ENCODE measurements at places on chromosomes 2 and 18.

GRCh38 chr2:41353060-41353459, 694.8 kb upstream of the PKDCC start:
- no peak for DNase-seq

- DNase-seq = no peak
Observed at GRCh38 chr2:144489315-144489916, 30.5 kb downstream of the ZEB2 start.

DNA sequence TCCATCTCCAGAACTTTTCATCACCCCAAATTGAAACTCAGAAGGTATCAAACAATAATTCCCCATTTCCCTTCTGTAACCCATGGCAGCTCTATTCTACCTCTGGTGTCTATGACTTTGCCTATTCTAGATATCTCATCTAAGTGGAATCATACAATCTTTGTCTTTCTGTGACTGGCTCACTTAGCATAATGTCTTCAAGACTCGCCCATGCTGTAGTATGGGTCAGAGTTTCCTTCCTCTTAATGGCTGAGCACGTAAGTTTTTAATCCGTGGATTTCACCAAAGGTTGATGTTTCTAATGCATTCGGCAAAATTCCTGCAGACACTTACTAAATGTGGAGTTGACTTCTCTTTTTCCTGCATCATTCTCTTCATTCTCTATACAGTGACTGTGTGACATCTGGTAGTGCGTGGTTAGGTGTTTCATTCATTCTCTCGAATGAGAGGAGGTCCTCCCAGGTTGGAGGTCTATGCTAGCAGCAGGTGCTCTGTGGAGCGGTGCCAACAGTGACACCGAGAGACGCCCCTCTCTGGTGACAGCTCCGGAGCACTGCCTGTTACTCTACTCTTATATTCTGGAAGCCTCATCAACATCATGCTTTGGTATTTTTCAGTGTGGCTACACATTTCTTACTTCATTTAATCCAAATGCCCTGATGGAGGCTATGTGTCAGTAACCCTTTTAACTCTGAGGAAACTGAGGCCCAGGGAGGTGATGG, 50.1 kb downstream of the ATOH8 start:
- no peak for DNase-seq

DNA sequence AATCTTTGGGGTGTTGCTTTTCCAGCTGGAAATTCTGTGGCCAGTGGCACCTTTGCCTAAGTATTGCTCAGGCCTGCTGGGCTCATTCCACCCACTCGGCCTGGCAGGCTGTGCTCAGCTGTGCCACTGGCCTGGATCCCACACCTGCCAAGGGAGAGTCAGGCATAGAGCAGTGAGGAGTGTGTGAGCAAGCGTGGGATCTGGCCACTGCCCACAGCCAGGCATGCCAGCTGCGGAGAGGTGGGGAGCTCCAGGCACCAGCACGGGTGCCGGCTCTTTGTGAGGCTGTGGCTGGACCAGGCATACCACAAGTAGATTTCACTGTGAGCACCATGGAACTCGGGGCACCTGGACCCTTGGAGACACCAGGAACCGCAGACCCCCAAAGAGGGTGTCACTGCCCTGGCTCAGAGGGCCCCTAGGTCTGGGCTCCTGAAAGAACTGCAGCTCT, 118.1 kb upstream of the MAP2 start:
- no peak for DNase-seq

DNA sequence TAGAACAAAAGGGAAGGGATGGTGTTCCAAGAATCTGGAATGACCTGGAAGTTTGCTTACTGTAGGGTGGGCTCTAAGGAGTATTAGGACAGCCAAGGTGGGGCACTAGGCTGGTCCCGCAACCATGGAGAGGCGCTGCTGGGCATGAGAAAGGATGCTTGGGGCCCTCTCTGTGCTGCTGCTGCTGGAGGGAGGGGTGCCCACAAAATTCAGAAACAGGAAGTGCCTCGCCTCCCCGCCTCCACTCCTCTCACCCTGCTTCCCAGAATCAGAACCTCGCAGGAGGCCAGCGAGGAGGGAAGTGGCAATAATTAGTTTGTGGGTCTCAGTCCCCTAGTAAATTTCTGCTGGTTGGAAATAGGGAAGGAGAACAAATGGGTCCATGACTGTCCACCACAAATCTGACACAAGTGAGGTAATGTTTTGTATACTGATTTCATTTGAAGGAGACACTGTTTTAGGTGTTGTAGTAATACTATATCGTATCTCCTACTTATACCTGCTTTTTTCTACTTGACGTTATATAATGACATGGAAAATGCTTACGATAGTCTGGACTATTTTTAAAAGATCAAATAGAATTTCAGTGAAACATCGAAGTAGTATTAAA, 7.9 kb upstream of the PDCL3 start:
- DNase-seq = peak; percentile 83

- no peak for DNase-seq
Observed at GRCh38 chr2:12607971-12608370, 108.8 kb upstream of the TRIB2 start.

GRCh38 chr2:40348038-40348437, 103.9 kb downstream of the SLC8A1 start:
- DNase-seq = no peak

- no peak for DNase-seq
Observed at GRCh38 chr2:102037681-102038080, 45.9 kb downstream of the IL1R2 start.

- no peak for DNase-seq
Observed at GRCh38 chr2:133241224-133241571, 327.1 kb downstream of the NCKAP5 start.

GRCh38 chr2:108541451-108541850, 7.2 kb downstream of the LIMS1 start:
- no peak for DNase-seq

GRCh38 chr2:208361077-208361441, 45.5 kb upstream of the PTH2R start:
- no peak for DNase-seq

GRCh38 chr2:120999377-121000097, 263.9 kb downstream of the GLI2 start:
- no peak for DNase-seq

- DNase-seq = no peak
Observed at GRCh38 chr2:234580686-234581085, 83.8 kb upstream of the ARL4C start.

DNA sequence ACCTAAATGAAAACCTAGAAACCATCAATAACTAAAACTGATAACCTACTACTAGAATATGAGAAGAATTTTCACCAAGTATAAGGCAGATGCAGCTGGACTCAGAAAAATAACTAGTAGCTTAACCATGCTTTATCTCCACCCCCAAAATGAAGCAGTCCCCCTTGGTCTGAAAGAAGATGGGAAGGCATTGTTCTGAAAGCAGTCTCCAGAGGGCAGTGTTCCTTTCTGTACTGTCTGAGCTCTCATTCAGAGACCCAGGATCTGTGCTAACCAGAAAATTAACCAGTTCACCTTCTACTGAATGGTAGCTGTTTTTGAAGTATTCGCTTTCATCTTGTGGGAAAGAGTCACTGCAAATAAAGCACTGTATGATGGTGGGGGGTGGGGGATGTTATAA, 273.0 kb downstream of the PDE11A start:
- no peak for DNase-seq

GRCh38 chr18:22840606-22841144, 92.5 kb upstream of the RBBP8 start:
- DNase-seq = no peak

GRCh38 chr18:68928762-68929675, 131.1 kb downstream of the CCDC102B start:
- DNase-seq = no peak

- DNase-seq = no peak
Observed at GRCh38 chr18:59846814-59847490, 52.8 kb upstream of the PMAIP1 start.

GRCh38 chr18:47909484-47909883, 21.0 kb downstream of the SMAD2 start:
- DNase-seq = no peak

GRCh38 chr2:223855426-223855825, 18.0 kb upstream of the AP1S3 start:
- no peak for DNase-seq

DNA sequence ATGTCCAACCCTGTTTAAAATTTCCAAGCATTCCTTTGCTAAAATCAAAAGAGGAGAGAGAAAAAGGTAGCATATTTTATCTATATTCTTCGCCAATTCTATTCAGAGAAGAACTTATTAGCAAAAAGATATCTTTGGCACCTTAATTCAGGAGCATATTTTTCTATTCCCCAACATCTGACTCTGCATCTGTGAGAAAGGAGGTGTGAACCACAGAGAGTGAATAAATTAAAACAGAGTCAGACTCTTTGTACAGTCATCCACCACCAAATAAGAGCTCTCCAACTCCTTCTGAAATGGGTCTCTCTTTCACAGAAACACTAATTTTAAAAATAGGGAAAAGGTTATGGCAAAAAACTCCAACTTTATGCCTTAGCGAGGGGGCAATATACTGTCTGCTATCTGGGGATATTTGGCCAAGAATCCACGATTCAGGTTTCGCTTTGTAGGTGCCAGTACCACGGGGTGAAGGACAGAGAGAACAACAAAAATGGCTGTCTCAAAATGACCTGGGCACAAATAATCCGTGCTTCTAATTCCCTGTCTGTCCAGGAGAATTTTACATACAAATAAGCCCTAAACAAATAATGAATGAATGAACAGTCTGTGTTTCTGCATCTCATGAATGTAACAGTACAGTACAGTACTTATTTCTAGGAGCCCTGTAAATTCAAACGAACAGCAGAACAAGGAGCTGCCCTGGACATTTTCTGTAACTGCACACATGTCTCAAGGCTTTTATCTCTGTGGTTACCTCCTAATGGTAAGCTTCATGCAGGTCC, 43.4 kb downstream of the EPB41L3 start:
- DNase-seq = no peak

DNA sequence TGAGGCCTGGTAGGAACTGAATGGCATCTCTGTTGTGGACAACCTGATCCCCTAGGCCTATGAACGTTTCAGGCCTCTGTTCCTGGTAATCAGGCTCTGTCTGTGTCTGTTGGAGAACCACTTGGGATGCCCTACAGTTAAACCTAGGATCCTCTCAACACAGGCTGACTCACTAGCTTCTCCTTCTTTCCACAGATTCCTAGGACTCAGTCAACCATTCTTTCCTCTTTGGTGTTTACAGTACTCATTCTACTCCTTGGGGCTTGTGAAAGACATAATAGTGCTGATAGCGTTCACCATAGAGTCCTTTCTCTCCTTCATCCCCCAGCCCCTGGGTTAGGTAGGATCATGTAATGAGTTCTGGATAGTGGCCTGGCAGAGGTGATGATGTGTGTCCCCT, 544.3 kb downstream of the METTL4 start:
- no peak for DNase-seq

DNA sequence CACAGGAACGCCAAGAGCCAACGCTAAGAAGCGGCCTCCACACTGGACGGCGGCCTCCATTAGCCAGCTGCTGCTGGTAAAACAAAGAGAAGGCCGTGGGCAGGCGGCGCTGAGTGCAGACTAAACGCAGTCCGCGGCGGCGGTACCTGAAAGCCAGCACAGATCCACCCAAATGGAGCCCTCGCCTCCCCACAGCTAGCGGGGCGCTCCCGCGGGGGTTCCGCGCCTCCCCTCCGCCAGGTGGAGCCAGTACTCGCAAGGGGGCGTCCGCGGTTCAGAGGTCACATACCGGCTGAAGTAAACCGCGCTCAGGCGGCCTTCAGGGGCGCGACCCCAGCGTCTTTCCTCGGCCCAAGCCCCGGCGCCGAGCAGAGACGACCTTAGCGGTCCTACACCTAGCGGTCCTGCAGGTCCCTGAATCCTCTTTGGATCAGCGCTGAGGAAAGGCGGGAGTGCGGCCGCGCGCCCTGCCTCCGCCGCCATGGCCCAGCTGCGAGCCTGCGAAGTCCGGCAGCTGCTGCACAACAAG, 293.1 kb upstream of the ERBB4 start:
- no peak for DNase-seq

DNA sequence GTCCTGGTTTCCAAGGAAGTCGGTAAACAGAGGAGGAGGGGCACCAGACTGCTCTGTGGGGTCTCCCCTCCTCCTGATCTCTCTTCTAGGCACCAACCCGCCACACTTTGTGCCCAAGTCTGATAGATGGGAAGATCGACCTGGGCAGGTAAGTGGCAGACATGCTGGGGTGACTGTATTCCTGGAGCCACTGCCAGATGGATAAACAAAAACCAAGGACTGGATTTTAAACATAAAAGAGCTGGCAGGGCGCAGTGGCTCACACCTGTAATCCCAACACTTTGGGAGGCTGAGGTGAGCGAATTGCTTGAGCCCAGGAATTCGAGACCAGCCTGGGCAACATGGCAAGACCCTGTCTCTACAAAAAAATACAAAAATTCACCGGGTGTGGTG, 181.2 kb downstream of the ANAPC1 start:
- no peak for DNase-seq

DNA sequence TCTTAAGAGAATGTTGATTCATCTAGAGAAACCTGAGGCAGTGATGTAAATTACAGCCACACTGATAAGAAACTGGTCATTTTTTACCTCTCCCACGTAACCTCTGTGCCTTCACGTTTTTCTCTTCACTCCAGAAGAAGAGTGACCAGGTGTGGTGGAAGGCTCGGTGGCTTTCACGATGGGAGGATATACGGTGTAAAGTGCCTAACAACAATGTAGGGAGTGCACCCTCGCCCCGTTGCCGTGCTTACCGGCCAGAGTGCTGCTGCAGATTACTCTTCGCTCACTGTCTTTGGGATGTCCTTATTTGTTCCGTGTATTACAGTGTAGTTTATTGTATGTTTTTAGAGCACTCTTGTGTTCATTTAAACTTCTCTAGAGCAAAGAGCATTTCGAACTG, 46.5 kb downstream of the NCK2 start:
- no peak for DNase-seq

DNA sequence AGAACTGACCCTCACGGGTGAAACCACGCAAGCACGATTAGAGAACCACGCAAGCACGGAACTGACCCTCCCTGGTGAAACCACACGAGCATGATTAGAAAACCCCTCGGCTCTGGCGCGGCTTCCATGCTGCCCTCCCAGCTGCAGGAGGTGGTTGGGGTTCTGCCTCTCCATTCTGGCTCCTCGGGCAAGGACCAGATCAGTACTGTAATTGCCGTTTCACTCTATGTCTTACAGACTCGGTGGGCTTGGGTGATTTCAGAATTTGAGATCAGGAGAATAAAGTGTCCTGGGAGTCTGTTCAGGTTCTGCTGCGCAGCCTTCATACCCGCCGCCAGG, 58.3 kb upstream of the KCNG2 start:
- no peak for DNase-seq

GRCh38 chr2:200054681-200055468, 99.5 kb downstream of the MAIP1 start:
- DNase-seq = no peak

GRCh38 chr2:176461809-176462670, 192.8 kb downstream of the MTX2 start:
- no peak for DNase-seq

- no peak for DNase-seq
Observed at GRCh38 chr18:12091538-12092141, 2.0 kb upstream of the ANKRD62 start.

GRCh38 chr2:136067459-136067858, 50.5 kb downstream of the CXCR4 start:
- no peak for DNase-seq

Measured in inflammatory macrophage (primary cell).